Omental fat pad (tissue), 4 donors: ENCODE measurements at places on chromosomes 1 and 21. TPM values are rescaled to one million over a fixed set of nuclear protein-coding genes. Genes with fewer than 3 reads are reported as not detected.

OBSCN gene
- 7.1 TPM for total RNA-seq

B4GALT3 gene
- total RNA-seq = 36.6 TPM

BNIPL gene
- not detected for total RNA-seq

MYCL gene
- total RNA-seq = not detected

SLC22A15 gene
- 8.3 TPM for total RNA-seq

FAAH gene
- 28.9 TPM for total RNA-seq

SPRR2D gene
- total RNA-seq = not detected

CLCA2 gene
- not detected for total RNA-seq

NR5A2 gene
- total RNA-seq = 7.2 TPM

FALEC gene
- total RNA-seq = not detected

IVL gene
- not detected for total RNA-seq

GJA9 gene
- total RNA-seq = not detected

OR2T35 gene
- total RNA-seq = not detected

LRRC38 gene
- 0.56 TPM for total RNA-seq

C4BPA gene
- 3.3 TPM for total RNA-seq

FMO3 gene
- total RNA-seq = 4.4 TPM

OR2G6 gene
- total RNA-seq = not detected

NCDN gene
- 16.9 TPM for total RNA-seq

CCDC185 gene
- total RNA-seq = not detected

TRIM63 gene
- total RNA-seq = 0.74 TPM

OR2T11 gene
- not detected for total RNA-seq

ABCA4 gene
- total RNA-seq = 0.79 TPM

PDE4B gene
- 11.2 TPM for total RNA-seq

SAMD11 gene
- total RNA-seq = 1.1 TPM

MDM4 gene
- total RNA-seq = 96.3 TPM

CKS1B gene
- 35.9 TPM for total RNA-seq

FBLIM1 gene
- total RNA-seq = 18.8 TPM

ASTN1 gene
- 1.2 TPM for total RNA-seq

C21orf58 gene
- total RNA-seq = 1.1 TPM
